ENCODE measurements at places on chromosomes 13 and 19. TPM values are rescaled to one million over a fixed set of nuclear protein-coding genes. Genes with fewer than 3 reads are reported as not detected.
A peak's percentile ranks its signal among the peaks of the same experiment; 100 is the strongest.

Gene AMER2
- total RNA-seq: 0.09 TPM

Gene HAUS8
- total RNA-seq: 14.2 TPM

DNA sequence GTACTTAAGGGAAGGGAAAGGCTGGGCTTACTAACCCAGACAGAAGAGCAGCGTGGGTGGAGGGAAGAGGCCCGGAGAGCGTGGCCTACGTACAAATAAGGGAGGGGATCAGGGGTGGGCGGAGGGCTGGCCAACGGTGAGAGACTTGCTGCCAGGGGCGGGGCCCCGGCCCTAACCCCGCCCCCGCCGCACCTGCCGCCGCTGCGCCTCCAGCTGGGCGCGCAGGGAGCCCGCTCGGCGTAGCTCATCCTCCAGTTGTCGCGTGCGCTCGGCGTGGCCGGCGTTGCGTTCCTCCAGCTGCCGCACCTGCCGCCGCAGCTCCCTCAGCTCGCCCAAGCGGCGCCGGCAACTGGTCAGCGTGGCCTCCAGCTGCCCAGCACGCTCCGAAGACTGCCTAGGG, 5.7 kb downstream of the HOOK2 start:
- no peaks in the 10 kb centered on the region for H3K4me1 ChIP-seq
- no peaks in the 10 kb centered on the region for H3K36me3 ChIP-seq
- H3K4me3 ChIP-seq: no peak overlapping the region
- DNase-seq: no peak

DNA sequence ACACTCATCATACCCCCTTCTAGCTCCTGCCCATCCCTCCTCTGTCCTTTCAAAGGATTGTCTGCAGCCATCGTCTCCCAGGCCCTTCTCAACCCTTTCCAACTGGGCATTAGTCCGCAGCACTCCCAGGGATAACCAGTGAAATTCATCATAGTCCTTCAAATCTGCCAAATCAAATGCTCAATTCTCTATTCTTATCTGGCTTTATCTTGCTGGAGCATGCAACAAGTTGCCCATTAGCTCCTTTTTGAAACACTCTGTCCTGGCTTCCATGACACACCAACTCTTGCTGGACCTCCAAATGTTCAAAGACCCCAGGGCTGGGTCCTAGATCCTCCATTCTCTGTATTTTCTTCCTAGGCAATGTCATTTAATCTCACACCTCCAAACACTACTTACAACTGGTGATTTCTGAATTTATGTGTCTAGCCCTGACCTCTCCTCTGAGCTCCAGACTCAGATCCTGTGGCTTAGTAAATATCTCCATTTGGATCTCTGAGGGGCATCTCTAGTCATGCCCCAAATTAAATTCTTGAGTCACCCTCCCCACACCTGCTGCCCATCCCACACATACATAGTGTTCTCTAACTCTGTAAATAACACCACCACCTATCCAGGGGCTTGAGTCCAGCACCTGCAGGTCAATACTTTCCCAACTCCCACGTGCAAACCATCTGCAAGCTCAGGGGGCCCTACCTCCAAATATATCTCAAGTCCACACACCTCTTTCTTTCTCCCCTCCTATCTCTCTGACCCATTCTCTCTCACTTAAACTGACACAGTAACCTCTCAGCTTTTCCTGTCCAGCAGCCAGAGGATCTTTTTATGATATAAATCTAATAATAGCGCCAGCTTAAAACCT, 9.1 kb upstream of the ANKRD10 start:
- no peak overlapping the region for H3K4me3 ChIP-seq
- H3K27ac ChIP-seq: peak overlapping the region; percentile 82

DNA sequence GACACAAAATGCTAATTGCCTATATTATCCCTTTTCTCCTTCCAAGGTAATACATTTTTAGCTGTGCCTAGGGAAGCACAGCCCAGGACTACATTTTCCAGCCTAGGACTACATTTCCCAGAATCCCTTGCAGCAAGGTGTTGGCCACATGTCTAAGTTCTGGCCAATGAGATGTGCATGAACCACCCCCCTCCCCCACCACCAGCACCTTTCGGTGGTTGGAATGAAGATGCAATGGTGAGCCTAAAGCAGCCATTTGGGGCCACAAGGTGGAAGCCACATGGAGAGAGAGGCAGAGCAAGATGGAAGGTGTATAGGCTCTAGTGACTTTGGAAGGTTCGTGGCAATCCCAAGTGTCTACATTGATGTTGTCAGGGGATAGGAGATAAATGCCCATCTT, 16.2 kb downstream of the UNC13A start:
- no peaks in the 10 kb centered on the region for H3K4me1 ChIP-seq
- H3K36me3 ChIP-seq: no peaks in the 10 kb centered on the region
- H3K27ac ChIP-seq: no peak overlapping the region
- H3K4me3 ChIP-seq: no peak overlapping the region
- DNase-seq: peak; percentile 19
- H3K27me3 ChIP-seq: no peaks in the 10 kb centered on the region

DNA sequence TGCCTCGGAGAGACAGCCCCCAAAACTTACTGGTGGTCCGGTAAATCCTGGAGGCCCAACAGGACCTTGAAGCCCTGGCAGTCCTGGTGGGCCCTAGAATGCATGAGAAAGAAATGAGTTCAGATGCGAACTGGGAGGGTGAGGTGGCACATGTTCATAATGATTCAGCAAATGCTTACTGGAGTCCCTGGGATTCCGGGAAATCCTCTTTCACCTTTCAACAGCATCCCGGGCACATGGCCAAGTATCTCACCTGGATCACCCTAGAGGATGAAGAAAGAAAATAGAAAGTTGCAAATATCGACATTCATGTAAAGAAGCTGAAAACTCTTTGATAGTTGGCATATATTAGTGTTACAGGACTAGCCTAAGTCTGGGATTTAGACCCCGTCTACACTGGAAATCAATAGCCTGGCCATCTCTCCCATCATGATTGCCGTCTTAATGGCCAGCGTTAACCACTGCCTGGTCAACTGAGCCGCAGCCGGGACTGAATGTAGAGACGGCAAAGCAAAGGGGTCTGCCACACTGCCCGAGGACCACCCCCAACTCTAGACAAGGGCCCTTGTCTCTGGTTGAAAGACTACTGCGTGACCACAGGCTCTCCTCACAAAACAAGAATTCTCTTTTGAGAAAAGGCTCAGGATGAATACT, 96.9 kb downstream of the COL4A1 start:
- no peak overlapping the region for H3K27ac ChIP-seq
- H3K4me3 ChIP-seq: no peak overlapping the region
- peaks cover 13% of the 10 kb centered on the region for H3K36me3 ChIP-seq
- H3K4me1 ChIP-seq: no peaks in the 10 kb centered on the region

Data from cardiac muscle cell (in vitro differentiated cells and primary cell).